CD8-positive, alpha-beta T cell (primary cell): ENCODE measurements at places on chromosomes 6 and 20.
A peak's percentile ranks its signal among the peaks of the same experiment; 100 is the strongest.

GRCh38 chr20:44011251-44011940 is 96.7 kb downstream of the TOX2 start:
- no peak for DNase-seq

- DNase-seq = peak; percentile 26
Measured at GRCh38 chr6:137227871-137228302, 8.7 kb upstream of the IFNGR1 start.

- DNase-seq = peak; percentile 48
Measured at GRCh38 chr6:444653-445275, 53.2 kb downstream of the IRF4 start.

GRCh38 chr20:44080646-44081267 is 106.2 kb downstream of the JPH2 start:
- DNase-seq = peak; percentile 88

DNA sequence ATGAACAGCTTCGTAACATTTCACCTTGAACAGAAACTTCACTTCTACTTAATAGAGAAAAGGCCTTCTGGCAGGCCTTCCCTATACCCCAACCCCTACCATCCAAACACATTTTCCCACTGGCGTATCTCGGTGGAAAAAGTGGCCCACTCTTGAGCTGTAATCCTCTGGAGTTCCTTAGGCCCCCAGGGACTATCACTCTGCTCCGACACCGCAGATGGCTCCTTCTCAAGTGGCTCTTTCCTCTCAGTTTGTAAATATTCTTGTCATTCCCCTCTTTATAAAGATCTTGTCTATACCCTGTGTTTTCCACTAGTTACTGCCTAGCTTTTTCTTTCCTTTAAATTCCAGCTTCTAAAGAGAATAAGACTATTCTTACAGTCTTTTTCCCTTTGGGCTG is 108.7 kb downstream of the MYB start:
- no peak for DNase-seq

DNA sequence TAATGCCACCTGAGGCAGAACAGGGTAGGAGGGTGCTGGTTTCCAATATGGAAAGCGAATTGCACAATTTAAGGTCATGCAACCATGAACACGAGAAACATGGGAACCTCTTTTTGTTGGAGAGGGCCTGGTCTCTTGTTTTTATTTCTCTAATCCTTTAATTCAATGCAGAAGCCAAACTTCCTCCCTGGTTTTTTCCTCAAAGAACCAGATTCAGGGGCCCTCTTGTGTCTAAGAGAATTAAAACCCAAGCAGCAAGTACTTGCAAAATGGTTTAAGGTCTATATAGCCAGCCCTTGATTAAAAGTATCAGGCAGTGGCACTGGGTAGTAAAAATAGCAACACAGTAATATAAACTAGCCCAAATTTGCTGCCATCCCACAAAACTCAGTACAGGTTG is 19.5 kb downstream of the GSTA4 start:
- no peak for DNase-seq

- DNase-seq = no peak
Measured at GRCh38 chr6:129704708-129705107, 5.3 kb downstream of the ARHGAP18 start.

DNA sequence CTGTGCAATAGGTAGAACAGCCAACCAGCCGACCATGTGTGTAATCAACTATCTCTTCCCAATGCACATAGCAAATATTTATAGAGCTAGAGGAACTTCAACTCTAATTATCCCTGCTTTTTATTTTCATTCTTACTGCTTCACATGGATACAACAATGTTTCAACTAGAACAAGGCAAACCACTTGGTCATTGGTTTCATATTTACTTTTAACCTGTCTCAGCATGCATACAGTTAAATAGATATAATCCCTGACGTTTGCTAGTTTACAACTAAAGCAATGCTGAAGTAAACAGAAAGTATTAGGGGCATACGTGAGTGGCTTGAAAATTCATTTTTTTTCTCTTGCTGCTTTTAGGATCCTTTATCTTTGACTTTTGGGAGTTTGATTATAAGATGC is 318.5 kb upstream of the MAP3K7 start:
- DNase-seq = no peak

DNA sequence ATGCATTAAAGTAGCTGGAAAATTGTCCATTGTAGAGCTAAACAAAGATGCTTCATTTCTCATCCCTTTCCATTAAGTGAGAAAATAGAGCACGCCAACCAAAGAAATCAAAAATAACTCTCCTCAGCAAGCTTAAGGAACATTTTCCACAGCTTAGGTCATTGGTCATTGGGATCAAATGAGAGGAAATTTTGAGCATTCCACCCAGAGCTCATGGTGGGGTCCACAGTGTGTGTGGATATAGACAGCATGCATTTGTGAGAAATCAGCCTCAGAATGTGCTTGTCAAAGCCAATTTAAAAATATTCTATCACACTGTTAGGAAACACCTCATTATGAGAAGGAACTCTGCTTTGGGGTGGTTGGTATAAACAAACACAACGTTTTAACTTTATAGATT is 97.2 kb downstream of the HDGFL1 start:
- no peak for DNase-seq

DNA sequence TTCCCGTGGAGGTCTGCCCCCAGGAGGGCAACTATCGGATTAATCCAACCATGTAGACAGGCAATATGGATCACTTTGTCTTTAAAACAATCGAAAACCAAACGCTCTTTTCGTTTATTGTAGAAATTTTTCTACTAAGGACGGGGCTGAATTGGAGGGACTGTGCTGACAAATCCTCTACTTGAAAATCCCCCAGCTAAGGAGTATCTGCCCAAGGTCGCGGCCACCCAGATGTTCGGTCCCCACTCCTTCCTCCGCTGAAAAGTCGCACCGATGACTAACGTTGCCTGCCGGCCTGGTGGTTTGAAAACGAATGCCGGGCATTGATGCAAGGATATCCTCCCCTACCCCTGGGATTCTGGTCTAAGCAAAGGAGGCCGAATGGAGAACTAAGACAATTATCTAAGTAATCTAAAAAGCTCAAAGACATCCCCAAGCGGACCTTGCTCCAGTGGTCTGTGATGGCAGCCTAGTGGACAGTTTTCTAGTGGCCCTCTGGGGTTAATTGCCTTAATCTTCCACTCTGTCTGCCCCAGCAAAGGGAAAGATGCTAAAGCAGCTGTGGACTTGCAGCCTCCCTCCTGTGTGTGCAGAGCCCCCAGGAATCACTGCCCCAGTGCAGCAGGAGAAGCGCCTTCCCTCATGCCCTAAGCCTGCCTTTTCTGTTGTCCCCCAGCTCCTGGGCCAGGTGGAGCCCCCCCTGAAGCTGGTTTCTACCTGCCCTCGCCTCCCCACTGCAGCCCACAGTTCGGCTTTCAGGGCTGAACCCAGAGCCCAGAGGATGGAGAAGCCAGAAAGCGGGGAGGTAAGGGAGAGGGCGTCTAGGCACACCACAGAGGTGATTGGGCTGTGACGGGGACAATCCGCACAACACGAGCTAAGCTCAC is 3.6 kb upstream of the FOXC1 start:
- peak; percentile 16 for DNase-seq

- no peak for DNase-seq
Measured at GRCh38 chr20:36061754-36062153, 92.8 kb upstream of the EPB41L1 start.

- DNase-seq = no peak
Measured at GRCh38 chr6:2547355-2547754, 203.4 kb downstream of the MYLK4 start.

DNA sequence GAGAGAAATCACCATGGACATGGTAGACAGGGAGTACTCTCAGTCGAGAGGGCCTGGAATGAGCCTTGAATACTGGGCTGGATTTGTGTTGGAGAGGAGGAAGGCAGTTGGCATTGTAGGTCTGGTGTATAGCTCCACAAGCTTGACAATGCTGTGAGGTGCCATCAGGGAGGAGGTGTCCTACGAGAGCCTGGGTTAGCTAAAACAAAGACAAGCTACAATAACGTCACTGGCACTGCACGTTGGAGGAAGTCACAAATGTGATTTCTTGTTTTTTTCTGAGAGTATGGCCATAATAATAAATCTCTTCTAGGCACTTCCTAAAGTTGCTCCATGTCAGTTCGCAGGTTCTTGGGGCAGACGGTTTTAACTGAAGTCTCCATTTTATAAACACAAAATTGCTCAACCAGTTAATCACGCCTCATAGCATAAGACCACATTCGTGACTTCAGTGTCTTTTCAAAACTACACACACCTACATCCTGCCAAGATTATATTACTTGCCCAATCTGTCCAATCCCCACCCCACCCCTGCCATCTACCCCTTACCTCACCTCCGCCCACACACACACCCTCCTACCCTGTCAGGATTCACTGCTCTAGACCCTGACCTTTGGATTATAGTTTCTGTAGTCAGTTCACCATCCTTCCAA is 4.4 kb upstream of the HLA-DMB start:
- no peak for DNase-seq

DNA sequence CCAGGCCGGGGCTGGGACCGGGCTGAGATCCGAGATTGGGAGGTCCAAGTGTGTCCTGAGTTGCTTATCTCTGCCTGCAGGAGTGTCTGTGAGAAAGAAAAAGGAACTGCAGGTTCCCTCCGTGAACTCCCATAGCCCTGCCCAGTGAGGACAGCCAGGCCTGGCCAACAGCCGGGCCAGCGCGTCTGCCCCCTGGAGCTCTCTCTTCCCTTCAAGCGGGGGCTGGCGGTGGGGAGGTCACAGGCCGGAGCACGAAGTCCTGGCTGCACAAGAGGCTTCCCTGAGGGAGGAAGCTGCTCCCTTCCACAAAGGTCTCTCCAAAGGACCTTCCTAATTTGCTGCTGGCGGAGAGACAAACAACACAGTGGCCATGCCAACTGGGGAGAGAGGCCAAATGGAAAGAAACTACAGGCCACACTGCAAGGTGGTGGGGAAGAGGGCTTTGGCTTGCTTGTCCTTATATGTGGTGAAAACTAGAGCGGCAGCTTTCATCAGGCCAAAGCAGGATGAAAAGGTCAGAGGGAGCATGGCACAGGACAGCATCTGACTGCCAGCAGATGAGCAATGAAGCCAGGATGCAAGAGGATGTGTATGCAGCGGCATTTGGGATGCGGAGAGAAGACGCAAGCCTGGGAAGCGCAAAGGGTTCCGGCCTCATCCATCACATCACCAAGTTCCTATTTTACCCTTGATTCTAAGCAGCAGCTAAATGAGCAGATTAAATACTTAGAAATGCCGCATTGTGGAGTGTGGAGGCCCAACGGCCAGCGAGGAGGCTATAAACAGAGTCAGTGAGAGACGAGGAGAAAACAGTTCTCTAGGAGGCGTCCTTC is 260.0 kb downstream of the ERMARD start:
- no peak for DNase-seq

DNA sequence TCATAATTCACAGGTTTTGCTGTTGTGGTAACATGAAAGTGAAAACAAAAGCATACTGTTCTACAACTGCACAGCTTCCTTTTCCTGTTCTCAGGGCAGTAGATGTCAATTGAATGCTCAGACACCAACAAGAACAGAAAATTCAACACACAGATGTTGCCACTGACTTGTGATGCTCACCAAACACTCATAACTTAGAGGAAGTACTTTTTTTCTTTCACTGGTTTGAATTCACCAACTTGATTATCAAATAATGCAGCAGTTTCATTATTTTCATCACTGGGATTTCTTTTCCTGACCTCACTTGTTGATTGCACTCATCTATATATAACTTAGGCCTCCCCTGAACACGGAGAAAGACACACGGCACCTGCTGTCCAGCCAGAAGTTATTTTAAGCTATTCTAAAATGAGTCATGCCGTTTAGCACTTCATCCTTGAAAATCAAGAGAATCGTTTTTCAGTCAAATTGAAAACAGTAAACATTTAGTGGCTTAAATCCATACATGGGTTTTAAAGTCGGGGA is 949 bp downstream of the TXLNB start:
- peak; percentile 26 for DNase-seq

- no peak for DNase-seq
Measured at GRCh38 chr6:109202409-109203264, 107.3 kb downstream of the CEP57L1 start.

GRCh38 chr6:44044154-44044539 is 83.1 kb downstream of the MRPL14 start:
- DNase-seq = no peak

DNA sequence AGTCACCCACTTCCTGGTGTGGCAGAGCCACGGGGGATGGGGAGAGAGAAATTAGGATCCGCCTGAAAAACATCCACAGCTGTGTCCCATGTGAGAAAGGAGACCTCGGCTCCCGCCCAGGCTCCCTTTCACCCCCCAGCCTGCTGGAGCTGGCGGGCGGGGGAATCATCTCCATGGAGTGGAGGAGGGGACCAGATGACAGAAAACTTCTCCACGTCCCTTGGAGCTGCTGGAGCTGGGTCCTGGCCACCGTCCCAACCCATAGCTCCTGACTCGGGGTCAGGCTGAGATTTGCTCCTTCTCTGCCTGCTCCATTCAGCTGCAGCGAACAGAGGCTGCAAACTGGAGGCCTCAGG is 113.8 kb downstream of the CEBPB start:
- DNase-seq = no peak

- DNase-seq = no peak
Measured at GRCh38 chr6:31204751-31205145, 34.3 kb upstream of the POU5F1 start.

DNA sequence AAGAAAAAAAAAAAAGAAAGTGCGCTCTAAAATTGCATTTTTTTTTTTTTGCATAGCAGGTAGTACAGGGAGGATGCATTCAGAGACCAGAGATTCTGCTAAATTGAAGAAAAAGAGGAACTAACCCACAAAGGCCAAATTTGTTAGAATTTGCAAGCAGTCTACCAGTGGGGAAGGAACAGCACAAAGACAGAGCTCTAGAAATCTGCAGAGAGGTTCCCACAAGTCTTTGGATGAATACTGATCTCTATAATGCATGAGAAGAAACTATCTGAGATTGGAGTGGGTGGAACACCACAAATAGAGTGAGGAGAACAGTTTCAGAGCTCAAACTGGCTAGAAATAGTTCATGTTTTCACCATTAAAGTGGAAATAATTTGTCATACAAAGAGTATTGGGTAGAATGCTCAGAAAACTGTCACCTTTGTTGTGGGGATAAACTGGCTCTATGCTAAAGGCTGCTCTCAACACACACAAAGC is 79.6 kb upstream of the AHI1 start:
- DNase-seq = no peak

DNA sequence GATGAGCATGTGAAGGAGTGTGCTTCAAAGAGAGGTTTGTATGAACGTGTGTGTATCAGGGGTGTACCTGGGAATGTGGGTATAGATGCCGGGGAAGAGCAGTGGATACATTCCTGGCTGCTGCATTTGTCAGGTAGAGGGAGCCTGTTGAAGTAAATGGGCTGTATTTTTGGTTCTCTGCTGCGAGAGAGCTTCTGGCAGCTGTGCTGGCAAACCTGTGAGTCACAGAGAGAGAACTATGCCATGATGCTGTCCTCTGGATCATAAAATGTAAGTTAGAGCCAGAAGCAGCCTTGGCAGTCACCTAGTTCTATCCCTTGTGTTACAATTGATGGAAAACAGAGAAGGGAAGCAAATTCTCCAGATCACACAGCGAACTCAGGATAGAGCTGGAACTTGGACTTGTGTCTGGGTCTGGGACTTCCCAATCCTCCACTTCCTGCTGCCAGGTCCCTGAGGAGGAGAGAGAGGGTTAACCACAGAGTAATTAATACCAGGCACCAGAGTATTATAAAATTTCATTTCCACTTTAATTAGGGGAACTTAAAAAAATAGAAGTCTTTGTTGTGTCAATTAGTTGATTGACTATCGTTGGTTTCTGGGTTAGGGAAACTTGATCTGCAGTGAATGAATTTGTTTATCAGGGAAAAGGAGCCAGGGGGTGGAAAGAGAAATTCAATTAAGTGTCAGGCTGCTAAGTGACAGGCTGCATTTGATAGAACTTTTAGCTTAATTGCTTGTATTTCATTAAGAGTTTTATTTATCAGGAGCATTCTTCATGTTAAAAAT is 41.1 kb upstream of the GTSF1L start:
- no peak for DNase-seq
